ENCODE measurements at places on chromosomes 2 and 18.

DNA sequence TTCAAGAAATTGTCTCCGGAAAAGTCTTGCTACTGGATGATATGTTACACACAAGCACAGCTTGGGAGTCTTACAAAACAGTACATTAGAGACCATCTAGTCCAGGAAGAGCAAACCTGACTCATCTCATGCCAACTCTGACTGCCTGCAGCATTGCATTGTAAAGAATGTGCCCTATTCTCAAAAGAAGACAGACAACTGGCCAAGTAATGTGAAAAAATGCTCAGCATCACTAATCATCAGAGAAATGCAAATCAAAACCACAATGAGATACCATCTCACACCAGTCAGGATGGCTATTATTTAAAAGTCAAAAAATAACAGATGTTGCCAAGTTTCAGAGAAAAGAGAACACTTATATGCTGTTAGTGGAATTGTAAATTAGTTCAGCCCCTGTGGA, 42.7 kb upstream of the GORASP2 start:
- no peak for DNase-seq

DNA sequence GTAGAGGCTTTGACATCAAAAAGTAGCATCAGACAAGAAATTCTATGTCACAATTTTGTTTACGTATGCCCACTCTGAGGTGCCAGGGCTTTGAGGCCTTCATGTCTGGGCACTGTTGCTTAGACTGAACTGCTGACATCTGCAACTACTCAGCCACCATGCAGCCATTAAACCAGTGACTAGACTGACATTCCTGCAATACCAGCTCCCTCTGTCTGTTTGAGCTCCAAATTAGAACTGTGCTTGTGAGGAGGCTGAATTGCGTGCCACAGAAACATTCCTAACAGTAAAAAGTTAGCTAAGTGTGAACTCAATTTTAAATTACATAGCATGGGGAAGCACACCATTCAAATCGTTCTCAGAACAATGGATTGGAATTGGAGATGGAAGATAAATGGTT, 163.2 kb downstream of the INSIG2 start:
- DNase-seq: no peak

DNA sequence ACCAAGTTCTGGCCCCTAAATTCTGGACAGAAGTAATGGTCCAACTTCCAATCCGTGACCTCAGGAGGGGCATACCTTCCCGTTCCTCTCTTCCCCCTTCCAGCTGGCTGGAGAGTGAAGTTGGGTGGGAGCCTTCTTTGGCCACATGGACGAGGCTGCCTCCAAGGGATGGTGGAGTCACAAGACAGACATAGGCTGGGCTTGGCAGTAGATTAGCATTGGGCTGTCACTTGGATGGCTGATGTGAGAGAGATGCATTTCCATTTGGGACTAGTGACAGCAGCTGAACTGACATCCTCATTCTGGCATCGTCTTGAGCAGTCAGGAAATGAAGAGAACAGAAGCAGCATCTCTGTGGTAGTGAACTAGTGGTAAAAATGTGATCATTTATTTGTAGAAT, 12.6 kb downstream of the NT5DC4 start:
- DNase-seq: no peak

DNA sequence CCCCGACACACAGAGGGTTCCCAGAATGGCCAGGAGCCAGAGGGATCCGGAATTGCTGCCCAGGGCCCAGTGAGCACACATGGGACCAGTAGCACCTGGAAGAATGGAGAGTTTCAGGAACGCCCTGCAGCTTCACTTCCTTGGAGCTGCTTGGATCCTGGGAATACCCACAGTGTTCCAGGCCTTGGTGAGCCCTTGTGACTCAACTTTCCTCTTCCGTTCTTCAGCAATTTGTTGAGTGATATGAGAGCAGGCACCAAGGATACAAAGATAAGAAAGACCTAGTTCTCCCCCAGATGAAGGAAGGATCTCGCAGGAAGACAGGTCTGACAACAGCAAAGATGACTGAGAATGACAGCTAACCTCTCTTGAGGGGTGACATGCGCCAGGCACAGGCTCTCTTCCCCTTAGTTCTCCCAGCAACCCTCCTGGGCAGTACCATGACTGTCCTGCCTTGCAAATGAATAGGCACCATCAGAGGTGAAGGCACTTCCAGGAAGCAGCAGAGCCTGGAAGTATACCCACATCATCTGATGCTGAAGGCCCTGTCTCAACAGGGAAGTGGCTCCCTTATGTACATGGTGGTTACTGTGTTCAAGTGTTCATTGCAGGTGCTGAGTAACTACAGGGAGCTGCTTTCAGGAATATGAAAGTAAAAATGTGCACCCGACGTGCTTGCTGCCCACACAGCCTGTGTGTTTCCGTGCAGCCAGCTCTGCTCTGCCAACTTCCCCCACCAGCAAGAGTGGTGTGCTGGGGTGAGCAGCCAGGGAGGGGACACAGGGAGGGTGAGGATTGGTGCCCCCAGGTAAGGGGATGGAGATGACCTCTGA, 116.2 kb downstream of the STPG4 start:
- DNase-seq: no peak

GRCh38 chr2:32627441-32627813, 423 bp upstream of the TTC27 start:
- DNase-seq: peak; percentile 58

DNA sequence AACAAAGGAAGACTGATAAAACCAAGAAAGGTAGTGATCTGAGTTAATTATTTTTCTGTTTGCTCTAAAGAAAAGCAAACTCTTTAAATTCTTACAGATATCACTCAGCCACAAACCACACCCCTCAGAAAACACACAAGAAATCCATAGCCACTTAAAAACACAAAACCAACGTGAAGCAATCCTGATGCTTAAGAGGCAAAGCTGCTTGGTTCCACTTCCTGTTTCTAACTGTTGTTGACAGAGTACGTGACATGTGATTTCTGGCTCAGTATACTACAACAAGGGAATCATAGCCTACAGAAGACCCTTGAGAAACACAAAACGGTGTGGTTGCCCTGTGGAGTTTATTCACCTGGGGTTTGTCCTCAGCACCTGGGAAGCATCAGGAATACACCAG, 240.9 kb upstream of the APCDD1 start:
- DNase-seq: no peak

DNA sequence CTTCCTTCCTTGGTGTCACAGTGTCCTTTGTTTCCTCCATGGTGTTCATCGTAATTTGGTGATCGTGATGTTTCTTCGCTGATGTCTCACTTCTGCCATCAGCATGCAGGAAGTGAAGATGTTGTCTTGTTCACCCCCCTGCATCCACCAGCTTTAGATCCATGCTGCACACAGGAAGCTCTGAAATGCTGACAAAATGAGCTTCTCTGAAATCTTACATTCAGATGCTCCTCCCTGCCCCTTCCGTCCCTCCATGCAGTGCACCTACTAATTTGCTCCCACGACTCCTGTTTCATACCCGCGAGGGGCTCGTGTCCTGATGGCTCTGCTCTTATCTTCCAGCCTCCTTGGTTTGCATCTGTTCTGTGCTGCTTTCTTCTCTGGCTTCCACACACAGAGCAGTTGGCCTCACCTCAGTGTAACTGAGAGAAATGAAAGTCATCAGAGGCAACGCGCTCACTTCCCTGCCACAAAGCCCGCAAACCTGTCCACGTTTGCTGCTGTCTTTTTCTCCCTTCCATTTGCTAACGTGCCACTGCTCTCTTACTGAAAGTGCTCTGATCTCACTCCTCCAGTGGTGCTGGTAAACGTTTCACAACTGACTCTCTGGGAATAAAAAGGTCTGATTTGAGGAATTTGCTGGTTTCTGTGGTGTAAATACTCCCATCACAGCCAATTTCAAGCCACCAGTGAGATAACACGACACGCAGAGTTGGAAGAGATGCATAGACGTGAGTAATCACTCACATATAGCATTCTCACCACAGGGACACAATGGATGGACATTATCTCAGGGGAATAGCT, 41.0 kb upstream of the MGAT4A start:
- DNase-seq: peak; percentile 57

DNA sequence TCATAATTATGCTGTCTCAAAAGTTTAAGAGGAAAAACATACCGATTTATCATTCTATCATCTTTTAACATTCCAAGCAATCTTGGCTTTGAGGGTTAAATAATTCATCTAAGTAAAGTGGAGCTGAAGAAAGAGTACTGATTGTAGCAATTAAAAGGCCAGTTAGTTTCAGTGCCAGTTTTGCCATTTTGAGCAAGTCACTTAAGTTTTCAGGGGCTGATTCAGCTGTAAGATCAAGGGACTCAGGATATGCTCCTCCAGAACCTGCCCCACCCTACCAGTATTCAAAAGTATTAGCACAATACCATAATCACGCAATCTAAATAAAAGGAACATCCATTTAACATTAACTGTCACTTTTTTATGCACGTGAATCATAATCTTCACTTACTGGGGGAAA, 1.9 kb downstream of the SS18 start:
- DNase-seq: no peak

- no peak for DNase-seq
These were observed 6.1 kb upstream of the TMBIM1 start for GRCh38 chr2:218298314-218298875.
